Fibroblast of skin of right biceps (primary cell): ENCODE measurements at places on chromosomes 2 and 18.

DNA sequence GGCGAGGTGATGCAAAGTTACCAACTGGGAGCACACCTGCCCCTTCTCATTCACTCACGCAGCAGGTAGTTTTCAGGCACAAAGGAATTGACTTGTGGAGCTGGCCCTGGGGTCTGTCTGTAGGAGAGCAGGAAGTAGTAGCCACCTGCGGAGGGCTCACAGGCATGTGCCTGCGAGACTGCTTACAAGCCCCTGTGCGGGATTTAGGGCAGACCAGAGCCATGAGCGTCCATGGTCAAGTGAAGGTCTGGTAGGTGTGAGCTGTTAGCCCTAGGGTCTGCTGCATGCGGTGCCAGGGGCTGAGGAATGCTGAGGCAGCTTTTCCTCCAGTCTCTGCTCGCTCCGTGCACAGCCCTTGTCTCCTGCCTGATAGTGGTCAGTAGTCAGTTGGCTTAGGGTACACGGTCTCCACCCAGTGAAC, 18.9 kb downstream of the INPP4A start:
- DNase-seq: no peak

GRCh38 chr2:56688661-56689060, 504.9 kb downstream of the CCDC85A start:
- DNase-seq: no peak

- no peak for DNase-seq
Measured at GRCh38 chr2:60221098-60221497, 332.4 kb downstream of the BCL11A start.

- no peak for DNase-seq
Measured at GRCh38 chr18:6113650-6114049, 218.3 kb upstream of the TMEM200C start.

GRCh38 chr2:985317-985898, 34.8 kb downstream of the SNTG2 start:
- DNase-seq: no peak

GRCh38 chr2:190615555-190616200, 33.2 kb upstream of the NAB1 start:
- DNase-seq: no peak

- peak; percentile 42 for DNase-seq
Measured at GRCh38 chr2:181124497-181124896, 144.1 kb downstream of the UBE2E3 start.

DNA sequence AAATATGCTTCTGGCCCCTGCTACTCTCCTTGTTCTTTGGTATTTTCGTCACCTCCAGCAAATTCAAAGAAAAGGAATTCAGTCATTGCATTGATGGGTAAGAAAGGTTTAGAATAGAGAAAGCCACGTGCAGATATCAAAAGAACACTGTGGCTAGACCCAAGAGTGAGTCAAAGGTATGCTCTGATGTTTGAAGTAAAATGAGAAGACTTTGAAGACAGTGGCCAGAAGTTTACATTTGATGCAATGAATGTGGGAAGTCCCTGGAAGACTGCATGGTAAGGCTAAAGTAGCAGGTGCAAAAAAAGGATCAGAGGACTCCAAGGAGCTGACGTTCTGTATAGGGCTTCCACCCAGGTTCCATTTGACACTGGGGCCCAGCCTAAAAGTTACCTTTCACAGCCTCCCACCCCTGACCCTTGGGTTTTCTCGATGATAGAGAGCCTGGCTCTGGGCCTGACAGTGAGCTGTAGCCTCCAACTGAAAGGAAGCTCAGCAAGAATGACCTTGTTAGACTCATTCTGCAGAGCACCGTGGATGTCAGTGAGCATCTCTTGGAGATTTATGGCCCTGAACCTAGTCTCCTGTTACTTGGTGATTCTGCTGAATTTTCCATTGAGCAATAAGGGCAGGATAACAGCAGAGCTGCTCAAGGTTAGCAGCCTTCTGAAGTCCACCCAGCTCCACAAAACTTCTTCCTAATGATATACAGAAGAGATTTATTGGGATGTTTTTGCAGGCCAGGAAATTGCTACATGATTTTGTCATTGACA, 223.7 kb upstream of the RBBP8 start:
- DNase-seq: peak; percentile 57

DNA sequence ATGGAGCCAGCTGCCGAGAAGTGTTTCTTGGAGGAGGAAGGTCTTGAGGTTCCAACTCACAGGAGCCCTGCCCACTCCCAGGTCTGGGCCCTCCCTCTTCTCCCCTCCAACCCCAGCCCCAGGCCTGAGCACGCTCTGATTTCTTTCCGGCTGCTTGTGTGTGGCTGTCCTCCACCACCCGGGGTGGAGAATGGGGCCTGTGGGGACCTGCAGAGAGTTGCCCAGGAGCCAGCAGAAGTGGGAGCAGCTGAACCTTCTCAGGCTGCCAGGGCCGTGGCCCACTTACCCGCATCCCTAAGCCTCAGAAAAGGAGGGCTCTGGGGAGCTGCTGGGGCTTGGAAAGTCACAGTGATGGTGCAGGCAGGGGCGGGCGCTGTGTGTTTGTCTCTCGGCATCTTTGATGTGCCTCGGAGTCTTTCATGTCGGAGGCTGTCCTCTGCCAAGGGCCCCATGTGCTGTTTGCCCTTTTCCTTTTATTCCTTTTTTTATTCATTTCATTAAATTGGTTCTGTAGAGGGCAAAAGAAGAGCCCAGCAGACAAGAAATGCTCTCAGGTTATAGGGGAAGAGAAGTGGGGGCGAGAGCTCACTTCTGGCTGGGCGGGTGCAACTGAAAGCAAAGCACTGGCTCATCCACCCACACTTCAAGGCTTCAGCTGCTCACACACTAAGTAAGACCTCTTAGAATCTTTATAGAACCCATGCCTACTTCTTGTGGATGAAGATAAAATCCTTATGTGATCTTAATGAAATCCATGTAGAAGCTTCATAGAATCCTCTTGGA, 52.5 kb downstream of the SDC1 start:
- DNase-seq: no peak

- no peak for DNase-seq
Measured at GRCh38 chr2:172445851-172446250, 18.5 kb downstream of the ITGA6 start.

- DNase-seq: peak; percentile 8
Measured at GRCh38 chr2:241901500-241902351, 32.2 kb downstream of the RTP5 start.

- no peak for DNase-seq
Measured at GRCh38 chr2:84927275-84927627, 21.8 kb downstream of the TMSB10 start.

DNA sequence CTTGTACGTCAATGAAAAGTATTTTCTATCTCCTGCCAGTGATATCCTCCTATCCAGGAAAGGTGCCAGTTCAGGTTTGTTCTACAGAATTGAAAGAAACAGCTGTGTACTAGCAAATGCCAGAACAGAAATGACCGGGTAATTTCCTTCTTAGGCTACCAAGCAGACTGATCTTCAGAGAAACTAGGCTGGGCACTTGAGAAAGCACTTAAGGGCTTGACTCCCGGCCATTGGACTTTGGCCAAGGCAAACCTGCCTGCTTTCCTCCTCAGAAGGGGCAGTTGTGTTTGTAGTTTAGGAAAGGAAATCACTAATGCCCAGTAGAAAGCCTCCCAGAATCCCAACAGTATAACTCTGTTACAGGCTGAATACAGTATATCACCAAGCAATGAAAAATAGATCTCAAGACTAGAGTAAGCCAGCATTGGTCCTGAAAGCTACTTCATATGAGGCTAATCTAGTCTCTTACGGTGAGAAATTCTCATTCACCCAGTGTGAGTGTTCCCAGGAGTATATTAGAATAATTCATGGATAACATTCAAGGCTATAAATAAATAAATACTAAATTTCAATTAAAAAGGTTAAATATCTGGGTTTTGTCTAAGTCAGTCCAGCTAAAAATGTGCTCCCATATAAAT, 43.0 kb upstream of the COL5A2 start:
- DNase-seq: no peak

GRCh38 chr2:25787020-25787419, 91.3 kb downstream of the ASXL2 start:
- DNase-seq: no peak

GRCh38 chr2:151707857-151708256, 26.4 kb downstream of the NEB start:
- DNase-seq: no peak

GRCh38 chr2:11701751-11702301, 31.8 kb upstream of the NTSR2 start:
- DNase-seq: no peak

- DNase-seq: peak; percentile 20
Measured at GRCh38 chr2:101002562-101003277, 631 bp downstream of the RPL31 start.

DNA sequence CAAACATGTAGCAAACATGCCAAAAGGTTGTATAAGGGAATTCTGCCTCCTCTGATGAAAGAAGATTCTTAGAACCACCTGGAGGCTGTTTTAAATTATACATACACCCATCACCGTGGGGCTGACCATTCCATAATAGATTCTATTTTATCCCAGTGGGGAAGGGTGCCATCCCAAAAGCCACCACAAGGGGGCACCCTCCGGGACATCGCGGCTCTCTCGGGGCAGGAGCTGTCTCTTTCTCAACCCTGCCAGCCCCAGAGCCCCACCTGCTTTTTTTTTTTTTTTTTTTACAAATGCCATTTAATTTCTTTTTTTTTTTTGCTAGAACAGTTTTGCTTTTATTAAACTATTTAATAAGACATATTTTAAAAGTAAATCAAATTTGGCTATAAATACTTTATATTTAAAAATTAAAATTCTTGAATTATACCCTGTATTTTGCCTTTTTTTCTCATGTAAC, 8.6 kb upstream of the MTCL1 start:
- peak; percentile 58 for DNase-seq

DNA sequence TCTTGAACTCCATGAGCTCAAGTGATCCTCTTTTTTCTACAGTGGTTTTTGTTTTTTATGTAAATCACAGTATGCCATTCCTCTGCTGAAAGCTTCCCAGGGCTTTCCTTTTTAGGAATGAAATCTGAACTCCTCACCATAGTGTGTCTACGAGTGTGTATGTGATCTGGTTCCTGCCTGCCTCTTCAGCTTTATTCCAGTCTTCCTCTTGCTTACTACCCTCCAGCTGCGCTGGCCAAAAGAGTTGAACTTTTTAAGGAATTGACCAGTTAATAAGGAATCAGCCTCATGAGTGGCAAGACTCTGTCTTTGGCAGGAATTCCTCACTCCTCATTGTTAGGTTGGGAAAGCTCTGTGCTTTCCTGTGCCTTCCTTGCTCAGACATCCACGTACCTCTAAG, 4.0 kb downstream of the CCT7 start:
- no peak for DNase-seq

GRCh38 chr2:191935247-191935646, 88.4 kb upstream of the CAVIN2 start:
- no peak for DNase-seq

GRCh38 chr18:48319801-48320638, 89.2 kb downstream of the ZBTB7C start:
- DNase-seq: peak; percentile 70

- no peak for DNase-seq
Measured at GRCh38 chr2:235005603-235006259, 53.9 kb downstream of the SH3BP4 start.

DNA sequence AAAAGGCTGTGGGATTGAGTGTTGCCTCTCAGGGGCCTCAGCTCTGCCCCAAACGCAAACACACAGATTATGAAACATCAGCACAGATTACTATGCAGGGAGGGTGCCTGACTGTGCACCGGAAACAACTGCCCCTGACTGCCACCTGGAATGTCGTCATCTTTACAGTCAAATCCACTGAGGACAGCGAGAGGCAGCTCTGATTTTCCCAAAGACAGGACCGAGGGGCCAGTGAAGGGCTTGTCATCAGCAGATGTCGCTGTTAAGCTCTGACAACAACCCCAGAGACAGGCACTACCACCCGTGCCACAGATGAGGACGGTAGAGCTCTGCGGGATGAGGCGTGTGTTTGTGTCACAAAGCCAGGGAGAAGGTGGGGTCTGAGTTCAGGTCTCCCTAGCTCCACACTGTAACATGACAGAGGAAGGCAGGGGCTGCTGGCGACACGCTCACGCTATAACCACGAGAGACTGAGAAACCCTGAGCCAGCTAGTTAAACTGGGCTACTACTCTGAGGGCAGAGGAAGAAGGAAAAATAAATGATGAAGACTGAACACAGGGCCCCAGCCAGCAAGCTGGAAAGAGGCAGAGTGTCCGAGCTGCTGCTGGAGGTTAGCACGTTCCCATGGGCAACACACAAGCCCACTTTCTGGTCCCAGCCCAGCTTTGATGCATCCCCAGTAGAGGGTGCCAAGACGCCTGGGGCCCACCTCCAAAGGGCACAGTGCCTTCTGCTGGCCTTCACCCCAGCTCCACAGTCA, 47.0 kb downstream of the PARD6G start:
- DNase-seq: peak; percentile 17

- no peak for DNase-seq
Measured at GRCh38 chr18:75317703-75318102, 107.1 kb downstream of the TSHZ1 start.

GRCh38 chr2:80496775-80497174, 192.2 kb upstream of the LRRTM1 start:
- DNase-seq: peak; percentile 92

- DNase-seq: no peak
Measured at GRCh38 chr2:95350774-95351597, 51.5 kb upstream of the FAHD2A start.

GRCh38 chr2:204880928-204881327, 335.7 kb downstream of the PARD3B start:
- no peak for DNase-seq

- DNase-seq: peak; percentile 69
Measured at GRCh38 chr2:228688007-228688645, 506.6 kb upstream of the SPHKAP start.

- no peak for DNase-seq
Measured at GRCh38 chr18:59068276-59069071, 71.2 kb upstream of the SEC11C start.

DNA sequence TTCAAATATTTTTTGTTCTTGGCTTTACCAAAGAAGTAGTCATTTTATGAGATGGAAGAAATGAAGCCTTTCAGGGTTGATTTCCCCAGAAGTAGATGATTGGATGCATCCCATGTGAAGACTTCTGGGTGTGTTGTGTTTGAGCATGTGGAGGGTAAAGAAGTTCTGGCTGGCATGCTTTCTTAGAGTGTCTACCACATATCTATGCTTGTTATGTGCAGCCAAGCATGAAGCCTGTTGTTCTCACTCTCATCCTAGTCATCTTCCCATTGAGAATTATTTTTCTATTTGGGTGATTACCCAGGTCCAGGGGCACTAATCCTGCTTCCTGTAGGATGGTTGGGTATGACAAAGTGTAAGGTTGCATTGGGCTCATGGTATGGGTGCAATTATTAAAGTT, 472.9 kb downstream of the PTPRM start:
- DNase-seq: no peak

DNA sequence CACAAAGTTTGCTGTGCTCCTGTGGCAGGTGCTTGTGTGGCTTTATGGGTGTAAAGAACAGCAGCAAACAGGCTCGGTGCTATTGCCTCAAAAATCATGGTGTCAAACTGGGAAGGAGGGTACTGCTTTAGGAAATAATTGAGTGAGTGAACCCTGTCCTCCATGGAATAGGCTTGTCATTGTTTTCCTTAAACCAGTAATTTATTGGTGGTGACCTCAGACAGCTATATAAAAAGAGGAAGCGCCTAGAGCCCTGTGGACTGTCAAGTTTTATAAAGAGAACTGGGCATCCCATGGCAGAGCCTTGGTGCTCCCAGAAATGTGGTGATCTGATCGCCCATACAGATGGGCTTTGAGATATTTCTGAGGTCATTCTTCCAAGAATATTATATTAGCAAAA, 4.7 kb upstream of the CXCR4 start:
- DNase-seq: no peak

GRCh38 chr2:164896226-164896625, 54.6 kb upstream of the COBLL1 start:
- peak; percentile 48 for DNase-seq
